ENCODE measurements at places on chromosomes 4 and X.

DNA sequence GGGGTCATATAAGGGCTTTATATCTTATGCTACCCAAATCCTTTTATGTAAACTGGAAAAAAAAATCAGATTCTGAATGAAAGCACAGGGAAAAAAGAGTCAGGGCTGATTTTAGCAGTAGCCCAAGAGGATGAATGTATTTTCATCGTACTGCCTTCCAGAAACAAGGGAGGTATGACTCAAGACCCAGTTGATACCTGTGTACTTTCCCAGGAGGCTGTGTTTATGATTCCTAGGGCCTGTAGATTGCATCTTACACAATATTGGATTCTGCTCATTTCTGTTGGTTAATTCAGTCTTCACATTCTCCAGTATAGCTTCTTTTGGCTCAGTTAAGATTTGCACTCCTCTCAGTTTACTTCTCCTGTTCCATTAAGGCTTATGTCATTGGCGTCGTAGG is 127.9 kb upstream of the LIMCH1 start:
- DNase-seq: no peak

DNA sequence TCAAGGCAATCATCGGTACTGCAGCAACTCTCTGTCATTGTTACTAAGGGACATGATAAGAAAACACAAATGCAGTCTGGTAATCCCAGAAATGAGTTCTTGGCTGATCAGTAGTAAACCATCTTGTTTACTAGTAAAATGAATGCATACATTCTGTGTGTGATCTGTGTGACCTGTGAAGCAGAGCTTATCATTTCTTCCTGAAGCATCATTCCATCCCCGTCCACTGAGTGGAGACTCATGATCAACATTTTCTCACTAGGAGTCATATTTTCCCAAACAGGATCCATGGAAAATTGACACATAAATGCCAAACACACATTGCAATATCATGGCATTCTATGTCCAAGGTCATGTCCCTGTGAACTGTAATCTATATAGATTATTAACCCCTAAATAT is 226.1 kb downstream of the ANKRD50 start:
- no peak for DNase-seq

DNA sequence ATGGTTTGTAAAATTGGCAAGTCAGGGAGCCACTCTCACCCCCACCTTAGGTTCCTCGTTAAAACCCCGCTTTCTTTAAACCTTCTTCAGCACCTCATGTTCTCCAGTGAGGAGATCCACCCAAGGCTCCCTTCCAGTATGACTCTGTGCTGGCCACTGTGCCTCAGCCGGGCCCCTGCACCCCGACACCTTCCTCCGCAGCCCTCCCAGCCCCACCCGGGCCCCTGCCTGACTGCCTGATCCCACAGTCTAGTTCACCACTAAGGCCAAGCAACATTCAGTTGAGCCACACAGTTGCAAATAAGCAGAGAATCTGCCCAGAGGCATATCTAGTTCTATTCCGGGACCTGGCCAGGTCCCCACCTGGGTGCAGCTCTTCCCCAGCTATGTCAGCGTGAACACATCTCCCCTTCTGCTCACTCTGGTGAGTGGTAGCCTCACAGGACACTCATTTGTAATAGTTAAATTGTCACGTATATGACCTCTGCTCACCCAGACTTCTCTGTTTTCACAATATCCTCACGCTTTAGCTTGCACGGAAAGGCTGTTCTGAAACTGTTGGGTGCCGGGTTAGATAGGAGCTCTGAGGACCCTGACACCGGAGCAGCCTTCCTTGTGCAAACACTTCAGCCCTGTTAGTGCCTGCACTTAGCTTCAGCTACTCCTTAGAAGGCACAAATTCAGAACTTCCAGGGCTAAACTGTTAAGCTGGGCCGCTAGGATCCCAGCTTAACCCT is 146.8 kb downstream of the DCTD start:
- no peak for DNase-seq

DNA sequence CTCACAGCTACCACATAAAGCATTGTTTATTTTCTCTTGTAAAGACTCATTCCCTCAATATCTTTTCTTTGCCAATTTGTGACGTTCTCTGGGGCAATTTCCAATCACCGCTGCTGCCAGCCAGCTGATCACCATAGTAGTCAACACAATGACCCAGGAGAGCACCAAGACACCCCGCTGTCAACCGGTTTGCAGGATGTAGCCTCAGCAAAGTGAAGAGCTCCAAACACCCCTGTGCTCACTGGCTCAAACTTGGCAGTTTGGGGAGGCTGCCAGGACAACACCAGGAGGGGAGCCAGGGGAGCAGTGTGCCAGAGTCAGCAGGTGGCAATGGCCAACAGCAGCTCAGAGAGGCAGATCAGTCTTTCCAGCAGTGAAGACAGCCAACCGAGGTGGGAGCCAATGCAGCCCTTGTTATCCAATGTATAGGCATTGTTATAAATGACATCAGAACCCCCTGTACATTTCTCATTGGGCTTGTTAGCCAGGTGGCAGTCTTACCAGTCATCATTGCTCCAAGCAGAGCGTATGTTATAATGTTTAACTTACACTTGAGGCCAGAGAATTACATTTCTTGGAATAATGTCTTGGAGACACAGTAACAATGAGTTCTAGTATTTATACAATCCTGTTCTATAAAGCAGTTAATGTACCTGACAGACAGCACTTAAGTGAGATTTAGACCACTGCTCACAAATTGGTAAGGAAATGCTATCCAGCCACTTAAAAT is 274.9 kb upstream of the GK2 start:
- DNase-seq: no peak

DNA sequence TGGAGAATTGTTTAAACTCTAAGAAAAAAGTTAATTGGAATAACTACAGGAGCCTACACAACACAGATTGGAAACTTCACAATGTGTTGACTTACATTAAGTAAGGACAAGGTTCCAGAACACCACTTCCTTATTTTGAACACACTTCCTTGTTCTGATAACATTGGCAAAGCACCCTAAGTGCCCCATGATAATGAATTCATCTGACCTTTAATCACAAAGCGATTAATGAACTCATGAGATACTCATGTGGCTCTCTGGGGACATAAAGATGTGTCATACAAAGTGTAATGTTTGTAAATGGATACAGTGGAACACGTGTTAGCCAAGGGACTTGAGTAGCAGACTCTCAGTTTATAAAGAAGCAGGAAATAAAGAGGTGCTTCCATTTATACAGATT is 69.0 kb upstream of the ATOH1 start:
- no peak for DNase-seq

DNA sequence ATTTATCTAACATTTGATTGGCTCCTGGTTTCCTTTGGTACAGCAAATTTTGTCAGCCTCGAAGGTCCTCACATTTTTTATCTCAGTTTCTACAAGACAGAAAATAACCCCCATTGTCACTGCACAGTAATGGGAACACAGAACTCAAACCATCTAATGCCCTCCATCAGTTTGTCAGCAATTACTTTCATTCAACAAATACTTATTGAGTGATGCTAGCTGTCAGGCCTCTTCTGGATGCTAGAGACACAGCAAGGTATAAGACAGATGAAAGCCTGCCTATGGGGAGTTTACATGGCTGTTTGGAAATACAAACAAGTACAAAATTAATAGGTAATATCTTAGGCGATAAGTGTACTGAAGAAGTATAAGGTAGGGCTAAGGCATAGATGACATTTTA is 5.0 kb upstream of the HTN3 start:
- no peak for DNase-seq
